Heart left ventricle (tissue), 16 donors: ENCODE measurements at places on chromosomes 5 and 9. TPM values are rescaled to one million over a fixed set of nuclear protein-coding genes. Genes with fewer than 3 reads are reported as not detected.

Gene BRIX1
- 15.9 TPM for total RNA-seq

Gene TRIM36
- 0.35 TPM for total RNA-seq

Gene KLHL3
- total RNA-seq = 56.6 TPM

Gene WDR31
- total RNA-seq = 14.4 TPM

Gene CFAP90
- not detected for total RNA-seq

Gene LOX
- 4.8 TPM for total RNA-seq

Gene PFN3
- not detected for total RNA-seq

Gene RHOBTB3
- 76.8 TPM for total RNA-seq

Gene ACOT12
- total RNA-seq = not detected

Gene SLC27A6
- total RNA-seq = 82.4 TPM

Gene PCDH12
- 8.4 TPM for total RNA-seq

Gene IFNA13
- not detected for total RNA-seq

Gene OTP
- not detected for total RNA-seq

Gene SPATA31D4
- not detected for total RNA-seq

Gene PCDHGB7
- total RNA-seq = 12.1 TPM

Gene TMEM232
- 4.0 TPM for total RNA-seq

GRCh38 chr5:153498516-153498915, 8.0 kb downstream of the GRIA1 start:
- H3K4me1 ChIP-seq = no peaks in the 10 kb centered on the region
- no peak overlapping the region for H3K4me3 ChIP-seq
- H3K36me3 ChIP-seq = no peaks in the 10 kb centered on the region
- DNase-seq = no peak

DNA sequence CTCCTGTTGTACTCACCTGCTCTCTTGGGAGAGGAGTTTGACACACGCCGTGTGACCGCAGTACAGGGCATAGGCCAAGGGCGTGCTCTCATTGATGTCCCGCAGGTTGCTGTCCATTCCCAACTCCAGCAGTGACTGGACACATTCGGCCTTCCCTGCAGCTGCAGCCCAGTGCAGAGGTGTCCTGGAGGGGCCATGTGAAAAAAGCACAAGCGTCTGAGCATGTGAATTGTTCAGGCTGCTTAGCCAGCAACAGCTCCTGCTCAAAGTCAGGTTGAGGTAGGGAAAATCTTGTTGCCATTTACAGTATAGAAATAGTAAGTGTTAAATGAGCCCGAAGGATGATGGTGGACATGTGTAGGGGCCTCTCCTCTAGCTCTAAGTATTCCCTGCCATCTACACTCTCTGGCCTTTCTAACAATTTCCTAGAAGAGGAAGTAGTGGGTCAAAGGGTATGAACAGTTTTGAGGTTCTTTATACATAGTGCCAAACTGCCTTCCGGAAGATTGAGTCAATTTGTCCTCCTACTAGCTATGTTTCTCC, 116.5 kb downstream of the ANKRD55 start:
- no peak for DNase-seq
- no peaks in the 10 kb centered on the region for H3K27me3 ChIP-seq
- H3K36me3 ChIP-seq = no peaks in the 10 kb centered on the region
- H3K4me1 ChIP-seq = no peaks in the 10 kb centered on the region

DNA sequence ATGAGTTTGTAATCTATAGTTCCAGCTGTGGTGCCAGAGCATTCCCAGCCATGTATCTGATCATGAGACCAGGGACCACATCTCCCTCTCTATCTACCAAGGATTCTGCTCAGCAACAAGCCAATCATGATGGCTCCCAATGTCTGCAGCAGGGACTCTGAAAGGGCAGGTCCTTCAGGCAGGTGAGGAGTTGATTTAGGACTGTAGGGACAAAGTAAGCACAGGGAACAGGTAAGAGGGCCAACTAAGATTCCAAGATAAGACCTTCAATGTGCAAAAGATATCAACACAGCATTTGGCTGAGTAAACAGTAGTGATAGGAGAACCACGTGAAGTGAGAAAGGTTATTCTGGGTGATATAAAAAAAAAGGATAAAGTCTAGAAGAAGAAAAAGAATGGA, 8.5 kb downstream of the XPA start:
- H3K4me1 ChIP-seq = peaks cover 7% of the 10 kb centered on the region
- H3K27me3 ChIP-seq = no peaks in the 10 kb centered on the region
- H3K27ac ChIP-seq = no peak overlapping the region
- no peak overlapping the region for H3K4me3 ChIP-seq

- no peaks in the 10 kb centered on the region for H3K36me3 ChIP-seq
- H3K27ac ChIP-seq = no peak overlapping the region
- DNase-seq = no peak
- no peak overlapping the region for H3K4me3 ChIP-seq
- peaks cover 8% of the 10 kb centered on the region for H3K4me1 ChIP-seq
These were observed 12.2 kb upstream of the GPX3 start for GRCh38 chr5:151008210-151008491.

DNA sequence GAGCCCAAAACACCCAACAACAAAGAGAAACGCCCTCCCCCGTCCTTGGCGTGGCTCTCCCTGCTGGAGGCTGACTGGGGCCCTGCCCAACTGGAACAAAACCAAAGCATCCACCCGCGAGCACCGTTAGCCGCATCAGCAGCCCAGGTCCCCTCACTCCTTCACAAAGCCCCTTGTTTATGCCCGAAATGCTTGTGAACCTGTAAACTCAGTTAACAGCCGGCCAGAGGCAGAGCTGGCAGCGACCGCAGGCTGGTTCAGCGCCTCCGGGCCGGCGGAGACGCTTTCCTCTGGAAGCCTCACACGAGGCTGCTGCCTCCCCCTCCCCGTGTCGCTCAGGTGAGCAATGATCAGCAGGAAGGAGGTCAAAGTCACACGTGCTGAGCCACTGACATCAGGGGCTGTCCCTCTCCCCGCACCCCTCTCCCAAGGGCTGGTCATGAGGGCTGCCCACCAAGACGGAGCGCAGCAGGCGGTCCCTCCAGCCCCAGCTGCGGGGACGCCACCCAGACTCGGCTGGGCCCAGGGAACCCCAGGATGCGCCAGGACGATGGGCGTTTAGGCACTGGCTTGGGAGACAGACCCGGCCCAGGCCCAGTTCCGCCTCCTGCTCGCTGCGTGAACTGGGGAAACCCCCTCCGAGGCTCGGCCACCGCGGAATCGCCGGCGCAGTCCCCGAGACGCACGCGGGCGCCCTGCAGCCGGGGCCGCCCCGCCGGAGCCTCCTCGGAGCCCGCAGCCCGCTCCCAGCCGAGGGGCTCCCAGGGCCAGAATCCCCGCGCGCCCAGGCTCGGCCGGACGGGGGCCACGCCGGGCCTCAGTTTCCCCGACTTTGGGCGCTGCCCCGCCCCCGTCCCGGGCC, 563 bp downstream of the SNAPC4 start:
- no peaks in the 10 kb centered on the region for H3K27me3 ChIP-seq
- no peak for DNase-seq
- H3K4me3 ChIP-seq = peak overlapping the region; percentile 99
- H3K36me3 ChIP-seq = peaks cover 52% of the 10 kb centered on the region
- no peaks in the 10 kb centered on the region for H3K4me1 ChIP-seq

- no peaks in the 10 kb centered on the region for H3K27me3 ChIP-seq
- no peak overlapping the region for H3K4me3 ChIP-seq
- DNase-seq = no peak
- H3K27ac ChIP-seq = peak overlapping the region; percentile 58
- H3K36me3 ChIP-seq = no peaks in the 10 kb centered on the region
These were observed 8.5 kb downstream of the CDC42SE2 start for GRCh38 chr5:131272307-131272706.

DNA sequence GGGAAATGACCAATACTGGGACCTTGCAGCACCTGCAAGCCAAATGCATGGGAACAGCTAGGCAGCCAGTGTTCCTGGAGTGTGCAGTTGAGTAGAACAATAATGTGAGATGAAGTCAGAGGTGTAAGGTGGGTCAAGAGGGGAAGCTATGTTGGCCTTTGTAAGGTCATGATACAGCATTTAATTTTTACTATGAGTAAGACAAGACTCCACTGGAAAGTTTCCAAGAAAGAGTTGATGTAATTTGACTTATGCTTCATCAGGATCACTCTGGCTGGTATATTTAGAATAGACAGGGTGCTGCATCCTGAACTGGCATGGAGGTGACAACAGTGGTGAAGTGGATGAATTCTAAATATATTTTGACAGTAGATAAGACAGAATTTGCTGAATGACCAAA, 744.8 kb downstream of the KCTD16 start:
- no peaks in the 10 kb centered on the region for H3K27me3 ChIP-seq
- H3K27ac ChIP-seq = no peak overlapping the region
- H3K36me3 ChIP-seq = no peaks in the 10 kb centered on the region
- H3K4me3 ChIP-seq = no peak overlapping the region
- H3K4me1 ChIP-seq = no peaks in the 10 kb centered on the region
- no peak for DNase-seq

DNA sequence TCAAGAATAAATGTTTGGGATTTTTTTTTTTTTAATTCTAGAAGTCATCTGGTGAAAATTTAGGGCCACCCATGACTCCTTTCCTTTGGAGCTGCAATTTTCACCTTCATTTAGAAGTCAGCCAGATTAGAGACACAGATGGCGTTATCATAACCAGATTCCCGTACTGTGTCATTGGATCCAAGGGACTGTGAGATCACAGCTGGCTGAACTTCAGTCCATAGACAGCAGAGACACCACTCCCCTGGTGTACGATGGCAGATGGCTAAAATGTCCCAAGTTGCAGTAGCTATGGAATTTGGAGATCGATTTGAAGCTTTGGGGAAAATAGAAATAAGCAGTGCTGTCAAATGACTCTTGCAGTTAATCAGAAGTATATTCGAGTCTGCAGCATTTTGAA, 216.3 kb downstream of the RFK start:
- peaks cover 36% of the 10 kb centered on the region for H3K36me3 ChIP-seq
- H3K27me3 ChIP-seq = no peaks in the 10 kb centered on the region
- no peak overlapping the region for H3K27ac ChIP-seq
- peaks cover 8% of the 10 kb centered on the region for H3K4me1 ChIP-seq
- no peak overlapping the region for H3K4me3 ChIP-seq

- H3K36me3 ChIP-seq = no peaks in the 10 kb centered on the region
- H3K4me1 ChIP-seq = no peaks in the 10 kb centered on the region
- no peak overlapping the region for H3K4me3 ChIP-seq
- H3K27ac ChIP-seq = no peak overlapping the region
- no peaks in the 10 kb centered on the region for H3K27me3 ChIP-seq
These were observed 243.0 kb upstream of the PTGER4 start for GRCh38 chr5:40436535-40437237.

GRCh38 chr5:7849681-7850394, 1.1 kb downstream of the CFAP90 start:
- H3K36me3 ChIP-seq = no peaks in the 10 kb centered on the region
- no peak for DNase-seq
- H3K27ac ChIP-seq = no peak overlapping the region
- peak overlapping the region; percentile 59 for H3K4me3 ChIP-seq

GRCh38 chr5:75108515-75108914, 56.2 kb upstream of the GCNT4 start:
- H3K27ac ChIP-seq = no peak overlapping the region
- no peak for DNase-seq
- no peaks in the 10 kb centered on the region for H3K27me3 ChIP-seq
- no peaks in the 10 kb centered on the region for H3K36me3 ChIP-seq
- no peak overlapping the region for H3K4me3 ChIP-seq

DNA sequence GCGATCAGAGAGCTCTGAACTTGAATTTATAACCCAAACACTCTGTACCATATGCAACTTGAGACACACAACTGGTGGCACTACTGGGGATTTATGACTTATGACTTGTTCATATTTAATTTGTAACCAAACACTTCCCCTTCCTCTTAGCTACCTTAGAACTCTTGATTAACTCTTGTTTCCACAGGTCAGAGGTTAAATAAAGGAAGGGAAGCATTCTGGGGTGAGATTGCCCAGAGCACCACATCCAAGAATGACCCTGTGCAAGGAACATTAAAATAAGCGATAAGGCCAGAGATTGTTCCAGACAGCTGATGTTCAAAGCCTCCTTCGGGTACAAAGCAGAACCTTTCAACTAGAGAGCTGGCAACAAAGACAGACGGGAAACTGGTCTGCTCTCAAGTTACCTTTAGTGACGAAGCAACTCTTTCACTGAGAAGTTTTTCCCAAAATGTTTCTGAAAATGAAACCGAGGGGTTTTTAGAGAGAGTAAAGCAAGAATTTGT, 242.6 kb downstream of the DENND1A start:
- H3K36me3 ChIP-seq = no peaks in the 10 kb centered on the region
- no peaks in the 10 kb centered on the region for H3K27me3 ChIP-seq
- H3K4me3 ChIP-seq = no peak overlapping the region
- no peaks in the 10 kb centered on the region for H3K4me1 ChIP-seq

GRCh38 chr5:33662722-33663427, 222.1 kb downstream of the TARS1 start:
- no peak for DNase-seq
- no peaks in the 10 kb centered on the region for H3K27me3 ChIP-seq
- no peak overlapping the region for H3K27ac ChIP-seq
- H3K36me3 ChIP-seq = no peaks in the 10 kb centered on the region
- no peaks in the 10 kb centered on the region for H3K4me1 ChIP-seq
- no peak overlapping the region for H3K4me3 ChIP-seq

DNA sequence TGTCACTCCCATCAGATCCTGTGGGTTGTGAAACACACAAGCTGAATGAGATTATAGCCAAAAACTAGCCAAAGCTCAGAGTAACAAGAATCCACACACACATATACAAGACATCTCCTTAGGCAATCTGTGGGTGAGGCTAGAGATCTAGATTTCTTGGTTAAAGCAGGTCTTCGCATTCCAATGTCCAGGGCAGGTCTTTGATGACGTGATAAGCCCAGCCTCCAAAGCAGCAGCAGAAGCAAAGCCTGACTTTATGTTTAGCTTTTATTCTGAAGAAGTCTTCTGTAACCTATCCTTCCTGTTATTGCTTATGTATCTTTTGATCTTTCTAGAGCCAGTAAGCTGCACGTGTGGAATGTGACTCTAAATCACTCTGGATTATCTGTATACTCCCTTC, 199.1 kb upstream of the SLC30A5 start:
- H3K27ac ChIP-seq = no peak overlapping the region
- H3K36me3 ChIP-seq = no peaks in the 10 kb centered on the region
- H3K4me1 ChIP-seq = no peaks in the 10 kb centered on the region
- no peak for DNase-seq
- H3K4me3 ChIP-seq = no peak overlapping the region

- no peak overlapping the region for H3K4me3 ChIP-seq
- no peaks in the 10 kb centered on the region for H3K36me3 ChIP-seq
- H3K4me1 ChIP-seq = no peaks in the 10 kb centered on the region
- no peaks in the 10 kb centered on the region for H3K27me3 ChIP-seq
These were observed 109.5 kb upstream of the SLC28A3 start for GRCh38 chr9:84450029-84450428.

GRCh38 chr5:123819833-123820232, 307.9 kb downstream of the CSNK1G3 start:
- no peak overlapping the region for H3K4me3 ChIP-seq
- no peak for DNase-seq
- H3K4me1 ChIP-seq = peaks cover 4% of the 10 kb centered on the region
- no peaks in the 10 kb centered on the region for H3K36me3 ChIP-seq

DNA sequence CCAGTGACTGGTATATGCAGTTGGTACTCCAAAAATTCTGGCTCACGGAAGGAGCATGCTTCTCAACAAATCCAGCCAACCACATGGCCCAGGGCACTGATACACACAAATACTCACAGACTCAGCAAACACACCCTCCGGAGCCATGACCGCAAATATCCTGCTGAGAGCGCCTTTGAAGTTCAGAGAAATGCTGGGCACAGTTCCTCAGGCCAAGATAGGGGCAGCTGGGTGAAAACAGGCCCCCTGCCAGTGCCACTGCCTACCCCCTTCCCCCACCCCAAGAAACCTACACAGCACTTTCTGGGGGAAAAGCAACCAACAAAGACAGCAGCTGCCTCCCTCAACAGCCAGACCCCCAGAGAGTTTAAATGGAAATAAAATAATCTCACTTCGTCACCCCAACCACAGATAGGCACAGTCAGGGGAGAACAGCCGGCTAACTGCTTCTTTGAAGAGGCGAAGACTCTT, 120.0 kb downstream of the C5orf15 start:
- no peaks in the 10 kb centered on the region for H3K4me1 ChIP-seq
- no peaks in the 10 kb centered on the region for H3K36me3 ChIP-seq
- H3K27me3 ChIP-seq = peaks cover 6% of the 10 kb centered on the region
- no peak for DNase-seq
- no peak overlapping the region for H3K27ac ChIP-seq
- H3K4me3 ChIP-seq = no peak overlapping the region
